ENCODE measurements at places on chromosomes 16 and 17.
A peak's percentile ranks its signal among the peaks of the same experiment; 100 is the strongest.

GRCh38 chr17:2239882-2240430, 63.6 kb downstream of the SMG6 start:
- DNase-seq, result peak; percentile 23

DNA sequence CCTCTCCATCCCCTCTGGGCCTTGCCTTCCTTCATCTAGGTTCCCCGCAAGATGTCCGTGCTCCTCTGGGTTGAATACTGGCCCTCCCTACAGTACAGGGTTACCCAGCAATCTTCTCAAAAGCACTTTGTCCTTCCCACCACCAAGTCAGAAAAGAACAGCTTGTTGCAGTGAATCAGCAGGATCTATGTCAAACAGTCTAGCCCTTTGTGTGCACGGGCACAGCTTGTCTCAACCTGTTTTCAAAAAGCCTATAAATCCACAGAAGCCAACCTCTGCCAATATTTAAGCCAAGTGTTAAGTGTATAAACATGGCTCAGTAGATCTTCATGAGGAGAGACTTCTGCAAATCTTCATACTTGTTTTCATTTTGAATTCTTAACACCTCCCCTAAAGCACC, 25.2 kb downstream of the C17orf67 start:
- DNase-seq, result peak; percentile 88

DNA sequence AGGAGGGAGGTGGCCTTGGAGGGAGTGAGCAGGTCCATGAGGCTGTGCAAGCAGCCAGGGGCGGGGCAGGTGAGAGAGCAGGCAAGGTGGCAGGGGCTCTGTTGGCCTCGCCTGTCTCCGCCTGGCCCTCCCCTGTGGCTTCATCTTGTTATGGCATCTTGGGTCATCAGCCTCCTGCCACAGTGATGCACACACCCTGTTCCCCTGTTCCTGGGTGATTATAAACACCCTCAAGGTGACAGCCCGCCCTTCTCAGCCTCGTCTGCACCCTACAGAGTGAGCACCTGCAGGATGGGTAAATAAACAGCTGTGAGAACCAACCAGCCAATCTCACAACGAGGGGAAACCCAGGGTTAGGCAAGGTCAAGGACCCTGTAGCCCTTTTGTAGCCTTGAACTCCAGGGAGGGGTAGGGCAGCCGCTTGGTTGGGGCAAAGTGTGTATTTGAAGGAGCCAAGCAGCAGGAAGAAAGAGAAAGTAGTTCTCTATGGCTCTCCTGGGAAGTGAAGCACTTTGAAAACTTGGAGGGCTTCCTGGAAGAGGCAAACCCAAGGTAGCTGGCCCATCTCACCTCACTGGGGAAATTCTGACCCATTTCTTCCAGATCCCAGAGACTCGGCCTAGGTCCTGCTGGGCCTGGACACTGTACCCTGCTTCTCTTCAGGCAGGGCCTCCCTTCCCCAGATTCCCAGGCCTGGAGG, 60.6 kb downstream of the NT5M start:
- DNase-seq, result no peak

GRCh38 chr16:31513126-31513525, 4.9 kb upstream of the RUSF1 start:
- no peak for DNase-seq

GRCh38 chr17:58416396-58416795, 938 bp downstream of the RNF43 start:
- DNase-seq, result no peak

Measured in COLO829 (cell line).